ENCODE measurements at places on chromosomes 4 and X.

DNA sequence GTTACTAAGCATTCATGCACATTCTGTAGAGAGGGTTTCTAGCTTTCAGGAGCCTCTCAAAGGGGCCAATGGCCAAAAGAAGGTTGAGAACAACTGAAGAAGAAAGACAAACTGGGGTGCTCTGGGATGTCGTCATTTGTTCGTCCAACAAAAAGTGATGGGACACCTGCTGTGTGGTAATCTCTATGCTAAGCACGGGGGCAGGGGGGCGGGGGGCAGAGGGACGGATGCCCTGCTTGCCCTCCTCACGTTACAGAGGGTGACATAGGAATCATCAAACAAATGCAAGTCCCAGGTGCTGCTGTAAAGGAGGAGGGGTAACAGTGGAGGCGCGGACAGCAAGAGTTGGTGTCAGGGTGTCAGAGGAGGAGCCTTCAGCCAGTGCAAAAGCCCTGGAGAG, 12.8 kb upstream of the CRMP1 start:
- DNase-seq, result no peak

GRCh38 chrX:85544609-85545008, 165.1 kb upstream of the POF1B start:
- no peak for DNase-seq

DNA sequence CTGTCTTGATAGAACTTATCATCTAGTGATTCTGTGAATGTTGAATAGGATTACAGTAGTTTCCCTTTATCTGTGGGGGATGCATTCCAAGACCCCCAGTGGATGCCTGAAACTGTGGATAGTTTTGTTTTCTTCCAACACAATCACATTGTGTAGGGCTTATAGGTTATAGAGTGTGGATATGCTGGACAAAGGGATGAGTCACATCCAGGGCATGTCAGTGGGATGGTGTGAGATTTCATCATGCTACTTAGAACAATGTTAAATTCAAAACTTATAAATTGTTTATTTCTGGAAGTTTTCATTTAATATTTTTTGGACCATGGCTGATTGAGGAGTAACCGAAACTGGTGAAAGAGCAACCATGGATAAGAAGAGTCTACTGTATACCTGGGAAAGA, 432.3 kb upstream of the ATOH1 start:
- DNase-seq, result no peak

GRCh38 chr4:155610143-155610542, 56.5 kb upstream of the GUCY1A1 start:
- no peak for DNase-seq

- DNase-seq, result no peak
Observed at GRCh38 chr4:40576651-40577480, 52.8 kb downstream of the RBM47 start.

- DNase-seq, result no peak
Observed at GRCh38 chr4:48421101-48421500, 62.0 kb upstream of the SLC10A4 start.

DNA sequence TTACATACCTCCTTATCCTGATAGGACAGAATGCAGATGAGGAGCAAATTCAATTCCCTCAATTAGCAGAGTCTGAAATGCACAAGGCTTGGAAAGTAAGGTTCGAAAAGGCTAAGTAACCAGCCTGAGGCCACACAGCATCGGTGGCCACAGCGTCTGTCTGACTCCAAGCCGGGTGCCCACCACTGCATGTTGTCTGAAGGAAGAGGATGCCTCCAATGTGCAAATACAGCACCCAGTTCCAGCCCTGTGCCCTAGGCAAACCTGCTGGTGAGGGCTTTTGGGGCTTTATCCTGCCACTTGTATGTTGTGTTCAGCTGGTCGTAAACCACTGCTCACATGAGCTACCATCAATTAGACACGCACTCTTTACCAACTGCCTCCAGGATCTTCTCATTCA, 48.6 kb upstream of the PPP2R2C start:
- DNase-seq, result no peak

DNA sequence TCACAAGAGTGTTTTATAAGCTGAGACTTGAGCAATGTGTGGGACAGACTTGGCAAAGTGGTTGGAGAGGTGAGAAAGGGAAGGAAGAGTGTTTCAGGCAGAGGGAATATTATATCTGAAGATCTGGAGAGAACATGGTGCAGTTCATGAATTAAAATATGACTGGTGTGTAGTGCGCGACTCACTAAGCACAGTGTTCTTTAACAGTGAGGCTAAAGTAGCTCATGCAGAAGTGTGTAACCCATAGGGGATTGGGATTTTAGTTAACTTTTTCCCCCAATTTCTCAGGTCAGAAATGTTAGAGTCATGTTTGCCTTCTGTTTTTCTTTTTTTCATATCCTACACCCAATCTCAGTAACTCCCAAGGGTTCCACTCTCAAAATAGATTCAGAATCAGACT, 9.7 kb downstream of the MTHFD2L start:
- DNase-seq, result no peak

GRCh38 chrX:151402719-151403390, 5.8 kb downstream of the VMA21 start:
- DNase-seq, result no peak

GRCh38 chr4:26819026-26819425, 41.6 kb upstream of the STIM2 start:
- no peak for DNase-seq

All from activated CD8-positive, alpha-beta memory T cell treated with anti-CD3 and anti-CD28 coated beads for 48 hours (primary cell).